ENCODE measurements at places on chromosomes 11 and 22.

GRCh38 chr11:121453589-121454299 is 977 bp upstream of the SORL1-AS1 start:
- peak; percentile 27 for DNase-seq

DNA sequence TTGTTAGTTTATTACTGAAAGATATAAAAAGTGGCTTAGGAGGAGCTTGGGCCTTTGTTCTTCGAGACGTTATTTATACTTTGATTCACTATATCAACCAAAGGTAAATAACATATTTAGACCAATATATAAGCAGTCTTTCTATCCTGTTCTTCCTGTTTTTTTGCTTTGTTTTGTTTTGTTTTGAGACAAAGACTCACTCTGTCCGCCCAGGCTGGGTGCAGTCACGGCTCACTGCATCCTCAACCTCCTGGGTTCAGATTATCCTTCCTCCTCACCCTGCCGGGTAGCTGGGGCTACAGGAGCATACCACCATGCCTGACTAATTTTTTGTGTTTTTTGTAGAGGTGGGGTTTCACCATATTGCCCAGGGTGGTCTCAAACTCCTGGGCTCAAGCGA is 66.8 kb downstream of the ATM start:
- DNase-seq = no peak

GRCh38 chr11:83000381-83000780 is 71.3 kb downstream of the RAB30 start:
- no peak for DNase-seq

- DNase-seq = no peak
Observed at GRCh38 chr11:26134481-26135355, 197.2 kb upstream of the ANO3 start.

DNA sequence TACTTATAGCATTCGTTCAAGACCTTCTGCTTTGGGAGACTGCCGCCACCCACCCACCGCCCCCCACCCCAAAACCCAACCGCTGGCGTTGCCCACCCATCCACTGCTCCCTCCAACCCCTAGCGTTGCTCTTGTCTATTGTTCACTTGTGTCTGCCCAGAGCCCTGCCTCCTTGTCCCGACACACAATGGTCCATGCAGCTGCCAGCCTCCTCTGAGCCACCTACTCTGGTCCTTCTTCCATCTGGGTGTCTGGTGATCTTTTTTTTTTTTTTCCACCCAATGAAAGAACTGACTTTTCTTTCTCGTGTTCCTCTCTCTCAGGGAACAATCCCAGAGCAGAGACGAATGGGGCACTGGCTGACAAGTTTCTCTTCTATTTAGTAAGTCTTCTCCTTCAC is 256.0 kb upstream of the SESN3 start:
- DNase-seq = no peak
